ENCODE measurements at places on chromosomes 12 and 14.

- no peak for DNase-seq
These were observed 776 bp downstream of the BMP4 start for GRCh38 chr14:53955671-53956426.

GRCh38 chr12:28159688-28160087 lies 30.6 kb upstream of the CCDC91 start:
- DNase-seq, result no peak

DNA sequence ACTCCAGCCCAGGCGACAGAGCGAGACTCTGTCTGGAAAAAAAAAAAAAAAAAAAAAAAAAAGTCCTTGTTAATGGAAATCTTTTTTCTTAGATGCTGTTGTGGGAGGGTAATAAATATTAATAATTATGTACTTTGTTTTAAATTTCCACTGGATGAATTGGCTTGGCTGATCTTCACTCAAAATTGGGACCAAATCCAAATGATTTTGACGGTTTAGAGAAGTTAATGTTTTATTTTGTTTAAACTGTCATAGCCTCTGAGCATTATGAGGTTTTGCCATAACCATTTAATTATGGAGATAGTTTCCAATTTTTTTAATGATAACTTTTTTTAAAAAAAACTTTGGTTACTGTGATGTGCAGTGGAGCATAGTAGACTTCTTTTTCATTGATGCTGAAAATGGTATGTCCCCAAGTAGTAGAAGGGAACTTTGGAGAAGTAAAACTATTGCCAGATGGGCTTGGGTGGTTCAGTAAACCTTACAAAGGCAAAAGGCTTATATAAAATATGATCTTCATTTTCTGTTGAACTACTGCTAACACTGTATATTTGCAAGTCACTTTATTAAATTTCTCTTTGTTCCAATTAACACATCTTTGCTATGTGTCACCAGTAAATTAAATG lies 3.9 kb upstream of the PMCH start:
- DNase-seq, result no peak

GRCh38 chr14:100868621-100869370 lies 34.7 kb downstream of the RTL1 start:
- DNase-seq, result no peak

- peak; percentile 16 for DNase-seq
These were observed 112.1 kb upstream of the NPAS3 start for GRCh38 chr14:32826404-32827082.

DNA sequence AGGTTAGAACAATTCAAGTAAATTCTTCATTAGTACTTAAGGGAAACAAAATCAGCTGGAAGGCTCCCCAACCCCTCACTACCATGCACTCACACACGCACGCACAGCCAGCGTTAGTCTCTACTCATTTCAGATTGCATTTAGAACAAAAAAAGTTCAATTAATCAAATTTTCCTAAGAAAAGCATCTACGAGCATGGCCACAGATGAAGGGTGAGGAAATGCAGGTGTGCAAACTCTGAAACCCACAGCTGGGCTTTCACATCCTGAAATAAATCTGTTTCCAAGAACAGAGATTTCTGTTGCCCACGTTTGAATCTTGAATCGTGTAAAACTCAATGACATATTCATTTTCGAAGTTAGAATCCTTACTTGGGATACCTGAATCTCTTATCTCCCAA lies 62.6 kb downstream of the SEL1L start:
- no peak for DNase-seq

- no peak for DNase-seq
These were observed 17.3 kb downstream of the PPM1A start for GRCh38 chr14:60266021-60266937.

DNA sequence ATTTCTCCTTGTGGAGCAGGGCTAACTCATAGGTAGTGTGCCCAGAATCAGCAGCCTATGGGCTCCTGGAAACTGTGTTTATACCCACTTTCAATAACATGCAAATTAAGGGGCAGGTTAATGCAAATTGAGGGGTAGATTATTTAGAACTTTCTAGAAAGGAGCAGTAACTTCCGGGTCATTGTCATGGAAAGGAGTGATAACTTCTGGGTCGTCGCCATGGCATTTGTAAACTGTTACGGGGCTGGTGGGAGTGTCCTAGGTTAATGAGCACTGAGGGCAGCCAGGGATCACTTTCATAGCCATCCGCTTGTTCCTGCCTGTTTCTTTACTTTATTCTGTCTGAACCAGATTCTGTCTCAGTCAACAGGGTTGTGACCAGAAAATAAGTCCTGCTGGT lies 143.3 kb upstream of the RFLNA start:
- DNase-seq, result no peak

DNA sequence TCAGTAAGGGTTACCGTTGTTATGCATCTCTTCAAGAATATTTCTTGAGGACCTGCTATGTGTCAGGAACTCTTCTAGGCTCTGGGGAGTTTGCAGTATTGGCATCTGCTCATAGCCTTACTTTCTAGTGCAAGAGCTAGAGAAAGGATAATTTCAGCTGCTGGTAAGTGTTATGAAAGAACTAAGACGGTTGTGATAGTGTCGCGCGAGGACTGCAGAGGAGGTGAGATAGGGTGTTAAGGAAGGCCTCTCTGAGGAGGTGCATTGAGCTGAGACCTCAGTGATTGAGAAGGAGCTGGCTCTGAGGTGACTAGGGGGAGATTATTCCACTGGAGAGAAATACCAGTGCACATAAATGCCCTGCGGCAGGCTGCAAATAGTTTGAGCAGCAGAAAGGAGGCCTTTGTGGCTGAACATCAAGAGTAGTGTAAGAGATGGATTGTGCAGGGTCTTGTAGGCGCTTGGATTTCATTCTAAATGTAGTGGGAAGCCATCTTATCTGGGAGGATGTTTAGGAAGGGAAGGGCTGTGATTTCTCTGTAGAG lies 824 bp downstream of the DDX55 start:
- no peak for DNase-seq

DNA sequence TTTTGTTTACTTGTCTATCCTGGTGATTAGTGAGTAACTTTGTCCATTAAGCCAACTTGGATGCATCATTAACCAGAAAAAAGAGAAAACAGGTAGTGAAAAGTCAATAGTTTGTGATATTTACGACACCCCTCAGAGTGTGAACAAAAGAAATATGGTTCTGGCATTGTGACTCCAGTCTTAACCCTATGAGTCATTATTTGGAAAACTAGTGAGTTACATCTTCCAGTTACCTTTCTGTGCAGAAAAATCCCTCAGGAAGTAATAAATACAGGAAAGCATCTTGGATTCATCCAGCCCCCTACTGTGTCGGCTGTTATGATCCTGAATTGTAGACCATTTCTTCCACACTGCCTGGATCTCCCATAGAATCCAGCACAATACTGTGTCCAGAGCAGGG lies 379.1 kb downstream of the GALC start:
- no peak for DNase-seq

GRCh38 chr12:78580296-78580695 lies 284.3 kb upstream of the SYT1 start:
- DNase-seq, result no peak

DNA sequence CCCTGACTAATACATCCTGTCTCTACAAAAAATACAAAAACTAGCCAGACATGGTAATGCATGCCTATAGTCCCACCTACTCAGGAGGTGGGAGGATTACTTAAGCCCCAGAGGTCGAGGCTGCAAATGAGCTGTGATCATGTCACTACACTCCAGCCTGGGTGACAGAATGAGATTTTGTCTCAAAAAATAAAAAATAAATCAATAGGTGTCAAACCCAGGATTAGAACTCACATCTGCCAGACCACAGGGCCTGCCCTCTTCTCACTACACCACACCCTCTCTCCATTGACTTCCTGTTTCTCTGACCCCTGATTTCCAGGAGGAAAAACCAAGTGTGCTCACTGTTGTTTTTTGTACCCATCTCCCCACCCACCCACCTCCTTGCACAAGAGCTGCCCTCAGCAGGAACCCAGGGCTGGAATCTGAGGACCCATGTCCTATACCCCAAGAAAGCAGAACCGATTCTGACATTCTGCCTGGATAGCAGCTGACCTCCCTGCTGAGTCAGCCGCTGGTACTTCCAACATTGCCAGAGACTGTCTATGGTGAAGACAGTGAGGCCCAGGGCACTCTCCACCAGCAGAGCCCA lies 6.2 kb downstream of the CMKLR1 start:
- peak; percentile 65 for DNase-seq

DNA sequence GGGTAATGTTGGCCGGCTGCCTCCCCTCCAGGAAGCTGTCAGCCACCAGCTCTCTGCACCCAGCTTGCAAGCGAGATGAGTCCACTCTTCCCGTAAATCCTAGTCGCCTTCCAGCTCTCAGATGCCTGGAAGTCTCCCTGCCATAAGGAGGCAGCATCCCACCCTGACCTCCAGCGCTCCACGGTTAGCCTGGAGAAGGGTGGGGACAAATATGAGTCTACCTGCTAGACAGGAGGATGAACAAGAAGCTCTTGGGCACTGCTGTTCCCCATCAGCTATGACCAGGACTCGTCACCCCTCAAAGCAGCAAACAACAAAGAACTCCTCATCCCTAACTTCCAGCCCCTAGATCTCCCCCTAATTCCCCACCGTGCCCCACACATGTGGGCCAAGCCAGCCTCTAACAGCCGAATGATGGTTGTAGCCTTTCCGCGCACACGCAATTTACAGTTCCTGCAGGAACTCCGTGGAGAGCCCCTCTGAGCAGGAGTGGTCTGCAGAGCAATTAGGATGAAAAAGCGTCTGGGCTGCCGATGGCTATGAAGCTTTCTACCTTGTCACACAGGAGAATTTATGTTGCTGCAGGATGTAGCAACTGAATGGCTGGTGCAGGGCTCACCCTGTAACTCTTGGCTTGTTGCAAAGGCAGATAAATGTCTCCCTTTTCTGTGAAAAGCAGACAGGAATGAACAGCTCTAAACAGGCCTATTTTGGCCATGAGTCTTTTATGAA lies 181.4 kb downstream of the GLT1D1 start:
- DNase-seq, result no peak

- DNase-seq, result peak; percentile 66
These were observed 333.8 kb downstream of the PDZRN4 start for GRCh38 chr12:41521872-41522379.

DNA sequence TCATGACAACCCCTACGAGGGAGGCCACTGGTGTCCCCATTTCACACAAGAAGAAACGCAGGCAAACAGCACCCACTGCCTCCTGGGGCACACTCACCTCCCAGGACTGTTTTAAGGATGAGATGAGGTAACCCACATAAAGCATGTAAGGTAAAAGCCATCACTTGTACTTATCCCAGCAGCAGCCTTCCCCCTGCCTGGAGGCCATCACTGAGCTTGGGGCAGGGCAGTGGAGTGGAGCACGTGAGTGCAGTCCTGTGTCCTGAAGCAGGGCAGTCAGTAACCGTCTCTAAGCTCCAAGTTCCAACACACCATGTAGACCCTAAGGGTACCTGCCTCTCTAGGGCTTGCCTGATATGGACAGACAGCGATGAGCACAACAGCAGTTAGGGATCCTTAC lies 1.7 kb downstream of the POLE start:
- no peak for DNase-seq

DNA sequence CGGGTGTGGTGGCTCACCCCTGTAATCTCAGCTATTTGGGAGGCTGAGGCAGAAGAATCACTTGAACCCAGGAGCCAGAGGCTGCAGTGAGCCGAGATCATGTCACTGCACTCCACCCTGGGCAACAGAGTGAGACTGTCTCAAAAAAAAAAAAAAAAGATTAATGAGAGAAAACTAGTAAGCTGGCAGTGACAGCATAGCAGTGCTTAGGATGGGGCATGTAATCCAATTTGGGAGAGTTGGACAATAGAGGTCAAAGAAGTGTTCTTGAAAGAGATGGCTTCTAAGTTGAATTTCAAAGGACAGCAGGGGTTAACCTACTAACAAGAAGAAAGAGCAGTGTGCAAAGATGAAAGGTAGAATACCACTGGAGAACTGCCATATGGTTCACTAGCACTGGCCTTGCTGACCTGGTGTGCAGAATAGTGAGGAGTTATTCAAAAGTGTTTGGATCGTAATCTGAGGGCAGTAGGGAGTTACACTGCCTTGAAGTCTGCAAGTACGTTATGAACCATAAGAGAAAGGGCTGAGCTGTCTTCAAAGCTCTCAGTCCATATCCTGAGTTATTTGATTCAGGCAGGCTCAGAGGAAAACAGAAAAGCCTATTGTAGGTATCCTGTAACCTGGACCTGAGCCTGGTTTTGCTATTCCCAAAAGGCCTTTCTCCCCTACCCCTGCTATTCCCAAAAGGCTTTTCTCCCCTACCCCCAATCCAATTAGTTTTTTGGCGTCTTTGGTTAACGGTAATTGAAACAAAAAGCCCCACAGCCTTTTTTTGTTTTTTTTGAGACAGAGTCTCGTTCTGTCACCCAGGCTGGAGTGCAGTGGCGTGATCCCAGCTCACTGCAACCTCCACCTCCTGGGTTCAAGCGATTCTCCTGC lies 3.4 kb downstream of the XPOT start:
- DNase-seq, result no peak

DNA sequence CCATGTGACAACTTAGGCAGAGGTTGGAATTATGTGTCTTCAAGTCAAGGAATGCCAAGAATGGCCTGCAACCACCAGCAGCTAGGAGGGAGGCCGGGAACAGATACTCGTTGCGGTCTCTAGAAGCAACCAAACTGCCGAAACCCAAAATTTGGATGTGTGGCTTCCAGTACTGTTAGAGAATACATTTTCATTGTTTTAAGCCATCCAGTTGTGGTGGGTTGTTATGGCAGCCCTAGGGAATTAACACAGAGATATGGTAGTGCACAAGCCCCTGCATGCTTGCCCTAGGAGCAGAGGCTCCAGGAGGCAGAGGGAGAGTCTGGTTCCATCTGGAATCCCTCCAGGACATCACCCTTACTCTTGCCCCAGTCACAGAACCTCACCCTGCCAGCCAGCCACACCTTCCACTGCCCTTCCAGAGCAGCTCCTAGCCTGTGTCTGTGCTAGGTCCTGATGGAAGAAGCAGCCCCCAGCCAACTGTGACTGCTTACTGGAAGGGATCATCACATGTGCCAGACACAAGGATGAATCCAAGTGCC lies 19.5 kb downstream of the PITPNM2 start:
- DNase-seq, result no peak

GRCh38 chr12:3662521-3662921 lies 90.4 kb downstream of the CRACR2A start:
- no peak for DNase-seq

- DNase-seq, result no peak
These were observed 45.5 kb downstream of the FGD4 start for GRCh38 chr12:32444895-32445294.

- peak; percentile 33 for DNase-seq
These were observed 30.5 kb upstream of the AP4S1 start for GRCh38 chr14:30994681-30995620.

DNA sequence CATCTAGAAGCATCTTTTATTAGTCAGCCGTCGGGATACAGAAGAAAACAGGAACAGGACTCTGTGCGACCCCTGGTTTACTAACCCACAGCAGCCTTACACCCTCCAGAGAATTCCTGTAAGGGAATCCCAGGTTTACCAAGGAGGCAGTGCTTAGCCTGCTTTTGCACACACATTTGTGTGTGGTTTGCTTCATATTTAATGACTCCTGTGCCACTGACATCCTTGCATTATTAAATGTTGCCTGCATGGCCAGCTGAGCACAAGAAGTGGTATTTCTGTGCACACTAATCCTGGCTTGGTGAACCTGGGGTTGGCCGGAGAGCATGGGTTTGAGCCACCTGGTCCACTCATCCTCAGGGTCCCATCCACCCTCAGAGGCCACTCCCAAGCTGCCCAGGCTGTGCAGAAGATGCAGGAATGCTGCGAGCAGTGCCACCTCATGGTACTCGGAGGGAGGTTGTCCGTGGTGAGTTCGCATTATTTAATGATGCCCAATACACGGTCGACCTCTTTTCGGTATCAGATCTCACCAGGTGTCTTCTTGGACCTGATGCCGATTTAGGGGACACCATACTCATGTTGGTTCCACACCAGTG lies 152.4 kb upstream of the RTL1 start:
- no peak for DNase-seq

Data from stromal cell of bone marrow (primary cell).